Aorta (tissue), 5 donors: ENCODE measurements at places on chromosomes 4 and X. TPM values are rescaled to one million over a fixed set of nuclear protein-coding genes. Genes with fewer than 3 reads are reported as not detected.

SAP30 gene
- 34.7 TPM for total RNA-seq

LRCH2 gene
- 10.9 TPM for total RNA-seq

DNA sequence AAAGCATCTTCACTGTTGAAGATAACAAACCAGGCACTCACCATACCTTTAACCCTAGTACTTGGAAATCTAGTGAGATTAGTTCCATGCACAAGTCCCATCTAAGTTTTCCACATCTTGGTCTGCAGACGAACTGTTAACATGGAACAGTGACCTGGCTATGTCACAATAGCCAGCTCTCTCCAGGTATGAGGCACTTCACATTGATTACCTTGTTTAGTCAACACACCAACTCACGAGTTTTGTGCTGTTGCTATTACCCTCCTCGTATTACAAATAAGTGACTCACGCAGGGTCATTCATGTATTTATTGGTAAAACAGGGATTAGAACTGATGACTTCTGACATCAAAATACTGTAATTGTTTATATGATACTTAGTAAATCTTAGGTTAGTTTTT is 36.4 kb upstream of the FRAS1 start:
- H3K27ac ChIP-seq, result no peak overlapping the region
- no peak for DNase-seq
- no peaks in the 10 kb centered on the region for H3K4me1 ChIP-seq
- no peaks in the 10 kb centered on the region for H3K27me3 ChIP-seq
- H3K4me3 ChIP-seq, result no peak overlapping the region

DNA sequence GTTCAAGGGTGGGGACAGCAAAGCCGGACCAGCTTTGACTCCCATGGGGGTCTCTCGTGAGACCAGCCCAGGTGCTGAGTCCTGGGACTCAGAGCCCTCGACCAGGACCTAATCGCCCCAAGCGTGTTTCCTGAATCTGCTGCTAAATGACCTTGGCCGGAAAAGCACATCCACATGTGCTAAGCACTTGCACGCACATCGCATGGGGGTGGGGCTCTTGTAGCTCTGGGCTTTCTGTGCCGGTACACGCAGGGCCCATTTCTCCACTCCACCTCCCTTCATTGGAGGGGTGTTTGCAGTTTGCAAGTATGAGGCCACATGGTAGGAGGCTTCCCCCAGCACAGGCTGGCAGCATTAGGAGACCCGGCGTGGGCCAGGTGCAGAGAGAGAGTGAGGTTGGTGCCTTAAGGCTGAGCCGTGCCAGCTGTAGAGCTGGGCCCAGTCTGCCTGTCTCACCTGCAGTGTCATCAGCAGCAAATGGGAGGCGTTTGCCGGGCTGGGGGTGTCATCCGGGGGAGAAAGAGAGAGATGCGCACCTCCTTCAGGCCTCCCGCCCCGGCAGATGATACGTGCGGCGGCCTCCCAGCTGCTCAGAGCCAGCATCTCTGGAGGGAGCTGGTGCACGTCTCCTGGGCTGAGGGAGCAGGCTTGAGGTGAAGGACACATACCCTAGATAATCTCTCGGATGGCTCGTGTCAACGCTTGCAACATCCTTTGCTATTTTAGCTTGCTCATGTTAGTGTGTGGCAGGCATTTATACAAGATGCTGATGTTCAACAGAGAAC is 45.2 kb upstream of the CLCN4 start:
- no peak for DNase-seq
- H3K36me3 ChIP-seq, result no peaks in the 10 kb centered on the region
- no peak overlapping the region for H3K27ac ChIP-seq
- no peaks in the 10 kb centered on the region for H3K27me3 ChIP-seq
- no peaks in the 10 kb centered on the region for H3K4me1 ChIP-seq

FAM47E gene
- total RNA-seq, result 2.4 TPM

MAGEA8 gene
- total RNA-seq, result not detected

DNA sequence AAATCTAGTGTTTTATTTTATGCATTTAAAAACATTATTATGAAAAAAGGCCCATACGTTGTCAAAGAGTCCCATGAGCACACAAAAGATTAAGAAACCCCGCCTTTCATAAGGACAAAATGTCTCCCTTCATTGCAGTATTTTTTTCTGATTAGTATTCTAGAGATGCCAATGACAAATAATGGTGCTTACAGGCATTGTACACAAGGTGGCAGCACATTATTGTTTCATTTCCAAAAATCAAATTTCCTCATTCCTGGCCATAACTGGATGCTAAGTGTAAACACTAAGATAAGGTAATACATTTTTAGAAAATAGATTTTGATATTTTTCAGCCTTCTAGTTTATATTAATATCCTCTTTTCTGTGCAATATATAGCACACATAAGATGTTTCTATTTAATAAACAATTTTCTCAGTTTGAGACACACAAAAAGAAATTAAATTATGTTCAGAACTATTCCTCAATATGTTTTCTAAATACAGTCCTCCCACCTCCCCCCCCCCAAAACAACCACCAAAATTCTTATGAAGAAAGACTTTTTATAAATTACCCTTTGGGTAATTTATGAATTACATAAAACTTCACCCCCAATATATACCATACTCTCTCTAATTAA is 47.7 kb downstream of the TIGD2 start:
- no peak overlapping the region for H3K27ac ChIP-seq
- no peaks in the 10 kb centered on the region for H3K4me1 ChIP-seq
- H3K36me3 ChIP-seq, result no peaks in the 10 kb centered on the region
- no peak overlapping the region for H3K4me3 ChIP-seq

DNA sequence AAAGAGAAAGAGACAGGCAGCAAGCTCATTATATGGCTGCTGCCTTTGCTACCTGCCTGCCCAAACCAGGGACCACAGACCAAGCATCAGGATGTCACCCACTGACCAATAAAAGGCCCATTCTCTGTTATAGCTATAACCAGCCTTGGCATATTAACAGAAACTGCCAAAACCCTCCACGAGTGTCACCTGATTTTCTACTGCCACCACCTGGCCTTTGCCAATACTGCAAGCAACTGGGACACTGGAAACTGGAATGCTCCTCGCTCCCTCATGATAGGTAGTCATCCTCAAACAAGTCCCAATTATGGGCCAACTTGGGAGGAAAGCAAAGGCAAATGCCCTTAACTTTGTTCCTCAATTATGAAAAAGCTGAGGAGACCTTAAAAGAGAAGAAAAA is 76.0 kb downstream of the SPIN4 start:
- no peak for DNase-seq
- no peaks in the 10 kb centered on the region for H3K27me3 ChIP-seq
- no peak overlapping the region for H3K27ac ChIP-seq
- no peak overlapping the region for H3K4me3 ChIP-seq
- no peaks in the 10 kb centered on the region for H3K36me3 ChIP-seq
- no peaks in the 10 kb centered on the region for H3K4me1 ChIP-seq

GRCh38 chr4:110663206-110663605 is 40.3 kb upstream of the PITX2 start:
- H3K27ac ChIP-seq, result no peak overlapping the region
- DNase-seq, result no peak
- no peaks in the 10 kb centered on the region for H3K36me3 ChIP-seq
- H3K27me3 ChIP-seq, result no peaks in the 10 kb centered on the region
- no peak overlapping the region for H3K4me3 ChIP-seq
